ENCODE measurements at places on chromosomes 3 and 15. TPM values are rescaled to one million over a fixed set of nuclear protein-coding genes. Genes with fewer than 3 reads are reported as not detected.

DNA sequence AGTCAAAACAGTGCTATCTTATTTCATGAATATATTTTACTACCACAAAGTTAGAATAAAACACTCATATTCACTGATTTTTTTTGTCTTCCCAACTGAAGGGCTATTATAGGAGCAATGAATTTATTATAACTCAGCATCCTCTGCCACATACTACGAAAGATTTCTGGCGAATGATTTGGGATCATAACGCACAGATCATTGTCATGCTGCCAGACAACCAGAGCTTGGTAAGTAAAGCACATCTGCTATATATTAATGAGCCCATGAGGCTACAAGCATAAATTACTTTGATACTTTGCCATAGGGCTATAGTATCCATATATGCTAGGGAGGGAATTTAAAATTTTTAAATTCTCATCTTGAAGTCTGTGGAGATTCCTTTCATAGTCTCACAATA is 95.9 kb downstream of the FEZF2 start:
- peaks cover 3% of the 10 kb centered on the region for H3K36me3 ChIP-seq
- no peaks in the 10 kb centered on the region for H3K4me1 ChIP-seq
- H3K27ac ChIP-seq, result no peak overlapping the region
- no peaks in the 10 kb centered on the region for H3K27me3 ChIP-seq
- no peak overlapping the region for H3K4me3 ChIP-seq

- DNase-seq, result no peak
- no peak overlapping the region for H3K4me3 ChIP-seq
- no peaks in the 10 kb centered on the region for H3K27me3 ChIP-seq
- H3K27ac ChIP-seq, result no peak overlapping the region
- no peaks in the 10 kb centered on the region for H3K36me3 ChIP-seq
Observed at GRCh38 chr3:29201604-29202003, 79.3 kb upstream of the RBMS3 start.

CFAP91 gene
- total RNA-seq, result 3.7 TPM

ZNF620 gene
- total RNA-seq, result 4.7 TPM

- H3K27ac ChIP-seq, result peak overlapping the region; percentile 86
- no peaks in the 10 kb centered on the region for H3K36me3 ChIP-seq
- H3K4me1 ChIP-seq, result no peaks in the 10 kb centered on the region
- no peak for DNase-seq
- H3K27me3 ChIP-seq, result no peaks in the 10 kb centered on the region
Observed at GRCh38 chr15:25738171-25738965, 124.8 kb downstream of the ATP10A start.

- DNase-seq, result no peak
- H3K27me3 ChIP-seq, result no peaks in the 10 kb centered on the region
- H3K4me1 ChIP-seq, result no peaks in the 10 kb centered on the region
- no peak overlapping the region for H3K4me3 ChIP-seq
- H3K27ac ChIP-seq, result no peak overlapping the region
Observed at GRCh38 chr3:165852191-165852590, 15.0 kb upstream of the BCHE start.

XCR1 gene
- total RNA-seq, result 0.26 TPM

SERPINI2 gene
- 0.51 TPM for total RNA-seq

POLQ gene
- total RNA-seq, result 0.23 TPM

- peaks cover 10% of the 10 kb centered on the region for H3K4me1 ChIP-seq
- H3K4me3 ChIP-seq, result peak overlapping the region; percentile 15
- DNase-seq, result peak; percentile 73
- H3K27me3 ChIP-seq, result no peaks in the 10 kb centered on the region
- no peaks in the 10 kb centered on the region for H3K36me3 ChIP-seq
- H3K27ac ChIP-seq, result peak overlapping the region; percentile 78
Observed at GRCh38 chr3:134313847-134314587, 60.2 kb downstream of the AMOTL2 start.

- DNase-seq, result no peak
- no peaks in the 10 kb centered on the region for H3K27me3 ChIP-seq
- H3K4me1 ChIP-seq, result no peaks in the 10 kb centered on the region
- no peak overlapping the region for H3K27ac ChIP-seq
- no peaks in the 10 kb centered on the region for H3K36me3 ChIP-seq
Observed at GRCh38 chr3:152491922-152492321, 223.2 kb downstream of the MBNL1 start.

RASGRF1 gene
- 0.13 TPM for total RNA-seq

GRCh38 chr3:71252466-71252865 is 331.1 kb downstream of the FOXP1 start:
- H3K4me3 ChIP-seq, result no peak overlapping the region
- DNase-seq, result no peak
- H3K4me1 ChIP-seq, result peaks cover 3% of the 10 kb centered on the region
- H3K27ac ChIP-seq, result no peak overlapping the region
- H3K36me3 ChIP-seq, result no peaks in the 10 kb centered on the region

DNA sequence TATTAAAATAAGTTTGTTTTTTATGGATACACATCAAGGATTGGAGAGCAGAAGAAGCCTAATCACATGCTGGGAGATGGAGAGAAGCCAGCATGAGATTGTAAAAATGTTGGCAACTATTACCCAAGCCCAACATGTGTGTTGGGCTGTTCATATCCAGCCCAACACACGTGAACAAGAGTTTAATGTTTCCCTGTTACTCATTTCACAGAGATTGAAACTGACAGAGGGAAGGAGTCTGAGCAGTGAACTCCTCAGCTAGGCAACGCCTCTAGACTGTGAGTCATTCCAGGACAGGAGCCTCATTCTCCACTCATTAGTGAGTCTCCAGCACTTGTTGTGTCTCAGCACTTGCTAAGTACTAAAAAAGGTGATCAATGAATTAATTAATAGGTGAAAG is 43.2 kb upstream of the CMSS1 start:
- H3K4me3 ChIP-seq, result no peak overlapping the region
- DNase-seq, result no peak
- peaks cover 3% of the 10 kb centered on the region for H3K4me1 ChIP-seq
- H3K27ac ChIP-seq, result no peak overlapping the region

GRCh38 chr15:98514034-98514622 is 134.2 kb upstream of the IGF1R start:
- H3K4me1 ChIP-seq, result no peaks in the 10 kb centered on the region
- H3K36me3 ChIP-seq, result no peaks in the 10 kb centered on the region
- no peaks in the 10 kb centered on the region for H3K27me3 ChIP-seq
- no peak overlapping the region for H3K4me3 ChIP-seq

OSTN gene
- not detected for total RNA-seq

- no peaks in the 10 kb centered on the region for H3K4me1 ChIP-seq
- H3K4me3 ChIP-seq, result no peak overlapping the region
- no peaks in the 10 kb centered on the region for H3K36me3 ChIP-seq
- no peak overlapping the region for H3K27ac ChIP-seq
- no peaks in the 10 kb centered on the region for H3K27me3 ChIP-seq
Observed at GRCh38 chr3:151391720-151392119, 7.2 kb upstream of the P2RY12 start.

GRCh38 chr3:123229145-123229544 is 27.4 kb downstream of the SEC22A start:
- H3K27me3 ChIP-seq, result no peaks in the 10 kb centered on the region
- no peaks in the 10 kb centered on the region for H3K36me3 ChIP-seq
- no peak overlapping the region for H3K27ac ChIP-seq
- DNase-seq, result no peak

DNA sequence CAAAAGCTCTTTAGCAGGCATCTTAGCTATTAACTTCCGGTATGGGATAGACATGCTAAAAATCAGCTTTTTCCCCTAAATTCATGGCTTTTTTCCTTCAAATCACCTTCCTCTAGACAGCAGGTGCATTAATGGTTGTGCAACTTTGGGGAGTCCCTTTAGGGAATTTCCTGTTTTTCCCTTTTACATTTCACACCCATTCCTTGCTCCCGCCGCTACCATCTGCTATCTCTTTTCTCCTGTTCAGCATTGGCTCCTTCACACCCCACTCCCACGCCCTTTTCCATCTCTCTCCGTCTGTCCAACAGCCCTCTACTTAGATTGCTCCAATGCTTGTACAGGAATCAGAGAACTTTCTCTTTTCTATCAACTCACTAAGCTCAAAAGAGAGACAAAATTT is 43.4 kb downstream of the FEZF2 start:
- no peak overlapping the region for H3K27ac ChIP-seq
- no peak overlapping the region for H3K4me3 ChIP-seq
- H3K27me3 ChIP-seq, result no peaks in the 10 kb centered on the region

NR1D2 gene
- 61.1 TPM for total RNA-seq

DNA sequence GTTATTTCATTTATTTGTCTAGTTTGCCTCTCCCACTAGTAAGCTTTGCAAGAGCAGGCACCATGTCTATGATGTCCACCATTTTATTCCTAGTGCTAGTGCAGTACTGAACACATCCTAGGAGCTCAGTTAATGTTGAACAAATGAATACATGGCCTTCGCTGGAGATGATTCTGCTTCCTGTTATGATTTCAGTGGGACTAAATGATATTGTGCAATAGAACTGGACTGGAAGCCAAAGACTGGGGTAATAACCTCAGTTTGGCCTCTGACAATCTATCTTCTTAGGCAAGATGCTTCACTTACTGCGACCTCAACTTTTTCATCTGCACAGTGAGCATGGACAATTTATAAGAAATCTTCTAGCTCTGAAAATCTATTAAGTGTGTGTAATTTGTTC is 191.3 kb downstream of the ADAMTSL3 start:
- DNase-seq, result no peak
- H3K36me3 ChIP-seq, result no peaks in the 10 kb centered on the region
- H3K4me1 ChIP-seq, result no peaks in the 10 kb centered on the region
- no peaks in the 10 kb centered on the region for H3K27me3 ChIP-seq

NR2E3 gene
- 0.72 TPM for total RNA-seq

GRCh38 chr3:120615847-120616609 is 19.9 kb downstream of the NDUFB4 start:
- no peaks in the 10 kb centered on the region for H3K4me1 ChIP-seq
- no peak overlapping the region for H3K27ac ChIP-seq
- H3K36me3 ChIP-seq, result no peaks in the 10 kb centered on the region

DNA sequence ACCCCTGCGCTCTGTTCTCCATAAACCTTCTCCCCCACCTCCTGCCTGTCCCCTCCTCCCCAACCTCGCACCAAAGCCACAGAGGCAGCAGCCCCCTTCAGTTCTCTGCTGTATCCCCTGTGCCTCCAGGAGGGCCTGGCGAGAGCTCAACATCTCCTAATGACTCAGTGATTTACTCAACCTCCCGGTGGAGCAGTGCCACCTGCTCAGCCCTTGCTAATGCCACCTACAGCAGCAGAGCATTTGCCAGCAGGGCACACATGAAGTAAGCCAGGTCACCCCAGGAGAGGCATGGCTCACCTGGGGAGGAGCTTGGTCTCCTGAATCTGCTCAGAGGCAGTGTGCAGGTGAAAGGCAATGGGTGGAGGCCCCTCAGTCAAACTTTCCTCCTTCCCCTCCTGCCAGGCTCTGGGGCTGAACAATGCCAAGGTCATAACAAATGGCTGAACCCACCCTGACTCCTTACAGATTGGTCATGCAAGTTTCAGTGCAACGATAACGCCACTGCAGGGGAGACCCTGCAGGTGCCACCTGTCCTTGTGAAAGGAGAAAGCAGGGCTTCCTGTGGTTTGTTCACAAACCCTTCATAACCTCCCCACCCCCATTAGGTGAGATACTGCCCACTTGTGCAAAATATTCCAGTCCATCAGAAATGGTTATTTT is 19.8 kb downstream of the TRPM1 start:
- no peaks in the 10 kb centered on the region for H3K4me1 ChIP-seq
- no peak overlapping the region for H3K27ac ChIP-seq
- no peaks in the 10 kb centered on the region for H3K27me3 ChIP-seq
- H3K36me3 ChIP-seq, result no peaks in the 10 kb centered on the region

DNA sequence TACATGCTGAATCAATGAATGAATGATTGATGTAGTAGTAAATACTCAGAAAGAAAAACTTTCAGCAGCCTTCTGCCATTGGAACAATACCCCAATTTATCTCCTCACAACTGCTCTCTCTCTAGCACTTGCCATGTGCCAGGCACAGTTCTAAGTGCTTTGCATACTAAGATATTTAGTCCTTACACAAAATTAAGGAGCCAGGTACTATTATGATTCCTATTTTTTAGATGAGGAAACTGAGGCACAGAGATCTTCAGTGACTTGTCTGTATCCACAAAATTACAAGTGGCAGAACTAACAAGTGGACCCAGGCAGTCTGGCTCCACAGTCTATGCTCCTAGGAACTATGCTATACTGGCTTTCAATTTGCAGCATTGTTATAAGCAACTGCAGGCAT is 279.2 kb downstream of the LSAMP start:
- no peak overlapping the region for H3K27ac ChIP-seq
- no peaks in the 10 kb centered on the region for H3K4me1 ChIP-seq
- no peak for DNase-seq
- no peaks in the 10 kb centered on the region for H3K36me3 ChIP-seq
- no peak overlapping the region for H3K4me3 ChIP-seq

PLCB2 gene
- 23.6 TPM for total RNA-seq

- H3K4me1 ChIP-seq, result no peaks in the 10 kb centered on the region
- no peak overlapping the region for H3K27ac ChIP-seq
- no peaks in the 10 kb centered on the region for H3K36me3 ChIP-seq
- H3K27me3 ChIP-seq, result no peaks in the 10 kb centered on the region
- DNase-seq, result peak; percentile 87
- no peak overlapping the region for H3K4me3 ChIP-seq
Observed at GRCh38 chr3:126259411-126260391, 79.3 kb upstream of the ALDH1L1 start.

TNFSF10 gene
- total RNA-seq, result 16.5 TPM

DNA sequence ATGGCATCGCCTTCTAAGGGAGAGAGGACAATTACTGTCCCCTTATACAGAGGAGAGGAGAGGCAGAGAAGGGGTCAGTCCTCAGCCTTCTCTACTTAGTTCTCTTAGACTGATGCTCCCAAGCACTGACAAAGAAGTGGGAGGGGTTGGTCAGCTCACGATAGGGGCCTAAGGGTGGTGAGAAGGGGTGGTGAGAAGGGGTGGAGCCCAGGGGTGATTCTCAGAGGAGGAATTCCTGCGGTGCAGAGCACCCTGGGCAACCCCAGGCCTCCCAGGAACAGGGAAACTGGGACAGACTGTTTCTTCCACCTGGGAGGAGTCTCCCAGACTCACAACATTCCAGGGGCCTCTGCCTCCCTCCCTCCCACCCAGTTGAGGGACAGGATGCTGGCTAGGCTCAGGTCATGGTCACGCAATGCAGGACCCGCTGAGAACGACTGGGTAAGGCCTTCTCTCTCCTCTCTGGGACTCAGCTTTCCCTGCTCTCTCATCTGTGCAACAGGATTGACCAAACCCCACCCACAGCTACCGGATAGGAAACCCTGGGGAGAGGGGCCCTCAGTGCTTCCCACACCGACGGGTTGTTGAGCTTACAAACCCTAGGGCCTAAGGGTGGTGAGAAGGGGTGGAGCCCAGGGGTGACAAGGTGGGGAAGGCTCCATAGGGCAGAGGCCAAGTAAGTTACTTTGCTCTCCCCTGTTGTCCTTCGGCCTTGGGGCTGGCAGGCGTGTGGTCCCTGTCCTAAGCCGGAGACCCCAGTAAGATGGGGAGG is 1.5 kb downstream of the TPRA1 start:
- H3K4me1 ChIP-seq, result no peaks in the 10 kb centered on the region
- no peak for DNase-seq
- no peaks in the 10 kb centered on the region for H3K27me3 ChIP-seq
- no peak overlapping the region for H3K27ac ChIP-seq
- H3K36me3 ChIP-seq, result no peaks in the 10 kb centered on the region
- no peak overlapping the region for H3K4me3 ChIP-seq

SHQ1 gene
- 17.0 TPM for total RNA-seq

Measured in aorta (tissue), 5 donors.